ENCODE measurements at places on chromosomes 11 and 22. TPM values are rescaled to one million over a fixed set of nuclear protein-coding genes. Genes with fewer than 3 reads are reported as not detected.

The SIAE gene
- 11.5 TPM for total RNA-seq

The H19 gene
- 9.4 TPM for total RNA-seq

The SPON1 gene
- 0.72 TPM for total RNA-seq

The RANGAP1 gene
- total RNA-seq, result 29.8 TPM

The CAPN5 gene
- total RNA-seq, result 8.5 TPM

DNA sequence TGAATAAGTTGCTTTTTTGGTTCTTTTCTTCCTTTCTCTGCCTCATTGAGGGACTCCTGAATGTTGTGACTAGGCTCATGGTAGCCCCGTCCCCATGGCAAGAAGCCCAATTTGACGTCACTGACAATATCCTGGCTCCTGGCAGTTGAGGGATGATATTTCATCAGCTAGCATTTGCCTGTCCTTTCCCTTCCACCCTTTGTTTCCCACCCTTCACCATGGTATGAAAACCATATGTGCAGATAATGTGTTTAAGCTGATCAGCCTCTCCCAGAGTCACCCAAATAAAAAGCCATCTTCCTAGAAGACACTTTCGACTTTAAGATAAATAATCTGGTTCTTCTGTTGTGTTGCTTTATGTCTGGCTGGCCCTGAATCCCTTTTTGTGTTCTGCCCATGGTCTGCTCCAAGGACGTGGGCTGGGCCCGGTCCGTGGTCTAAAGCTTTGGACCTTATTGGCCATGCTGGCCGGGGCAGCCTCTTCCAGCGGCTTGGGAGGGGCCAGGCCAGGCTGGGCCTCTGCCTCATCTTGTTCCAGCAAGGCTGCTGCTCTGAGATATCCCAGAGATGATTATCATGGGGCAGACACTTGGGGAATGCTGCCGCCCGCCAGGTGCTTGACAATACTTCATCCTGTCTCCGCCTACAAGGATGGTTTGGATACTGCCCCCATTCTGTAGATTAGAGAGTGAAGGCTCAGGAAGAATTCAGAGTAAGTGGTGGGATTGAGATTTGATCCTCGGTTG lies 5.1 kb downstream of the TSPAN18 start:
- no peak for DNase-seq

DNA sequence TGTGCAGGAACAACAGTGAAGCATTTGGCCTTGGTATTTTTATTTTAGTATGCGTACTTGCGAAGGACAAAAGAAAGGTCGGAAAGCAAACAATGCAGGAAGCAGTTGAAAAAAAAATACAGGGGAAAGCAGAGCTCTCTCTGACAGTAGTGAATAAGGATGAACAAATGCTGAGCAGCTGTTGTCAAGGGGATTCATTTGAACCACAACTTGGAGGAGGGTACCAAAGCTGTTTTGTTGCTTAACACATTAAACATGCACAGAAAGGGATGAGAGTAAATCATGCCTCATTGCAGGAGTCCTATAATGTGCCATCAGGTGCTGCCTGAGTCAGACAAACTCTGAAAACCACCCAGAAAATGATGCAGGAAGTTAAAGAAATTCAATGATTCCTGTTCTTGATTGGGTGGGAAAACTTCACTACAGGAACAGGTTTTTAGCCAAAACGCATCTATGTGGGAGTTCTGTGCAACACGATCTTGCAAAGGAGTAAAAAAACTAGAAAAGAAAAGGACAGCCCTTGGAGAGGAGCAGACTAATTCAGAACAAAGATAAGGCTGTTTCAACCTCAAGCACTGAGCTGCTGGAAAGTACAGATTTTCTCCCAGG lies 2113.5 kb downstream of the LRRC4C start:
- DNase-seq, result no peak

- DNase-seq, result no peak
Observed at GRCh38 chr11:65578667-65579066, 2.8 kb downstream of the EHBP1L1 start.

DNA sequence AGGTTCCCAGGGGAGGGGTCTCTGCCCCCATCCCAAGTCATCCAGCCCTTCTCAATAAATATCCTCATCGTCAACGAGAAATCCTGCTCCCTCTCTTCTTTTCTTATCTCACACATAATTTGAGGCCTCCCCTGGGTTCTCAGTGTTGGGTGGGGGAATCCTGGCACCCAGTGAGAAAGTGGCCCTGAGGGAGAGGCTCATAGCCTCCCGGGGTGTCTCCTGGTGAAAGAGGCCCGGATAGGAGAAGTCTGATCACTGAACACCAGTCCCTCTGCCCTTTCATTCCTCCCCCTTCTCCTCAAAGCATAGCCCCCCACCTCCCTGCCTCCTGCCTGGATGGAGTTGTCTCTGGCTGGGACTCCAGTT lies 35.3 kb downstream of the IGLL5 start:
- DNase-seq, result no peak

DNA sequence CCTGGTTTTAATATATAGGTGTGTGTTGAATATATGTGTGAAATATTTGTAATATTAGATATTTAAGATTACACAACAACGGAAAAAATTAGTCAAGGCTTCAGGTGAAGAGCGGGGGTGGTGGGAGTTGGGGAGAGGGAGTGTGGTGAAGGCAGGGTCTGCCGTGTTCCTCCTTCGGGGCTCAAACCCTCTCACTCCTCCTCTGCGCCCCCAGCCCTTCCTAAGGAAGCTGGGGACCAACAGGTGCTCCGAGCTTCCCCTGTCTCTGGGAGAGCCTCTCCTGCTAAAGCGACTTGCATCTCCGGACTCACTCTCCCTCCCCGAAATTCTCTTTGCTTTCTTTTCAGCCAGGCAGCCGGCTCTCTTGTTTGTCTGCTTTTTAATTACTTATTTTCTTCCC lies 960 bp upstream of the CADM1 start:
- DNase-seq, result no peak

- no peak for DNase-seq
Observed at GRCh38 chr11:29023761-29024160, 915.6 kb downstream of the METTL15 start.

GRCh38 chr11:19829109-19829837 lies 116.6 kb downstream of the NAV2 start:
- DNase-seq, result no peak

DNA sequence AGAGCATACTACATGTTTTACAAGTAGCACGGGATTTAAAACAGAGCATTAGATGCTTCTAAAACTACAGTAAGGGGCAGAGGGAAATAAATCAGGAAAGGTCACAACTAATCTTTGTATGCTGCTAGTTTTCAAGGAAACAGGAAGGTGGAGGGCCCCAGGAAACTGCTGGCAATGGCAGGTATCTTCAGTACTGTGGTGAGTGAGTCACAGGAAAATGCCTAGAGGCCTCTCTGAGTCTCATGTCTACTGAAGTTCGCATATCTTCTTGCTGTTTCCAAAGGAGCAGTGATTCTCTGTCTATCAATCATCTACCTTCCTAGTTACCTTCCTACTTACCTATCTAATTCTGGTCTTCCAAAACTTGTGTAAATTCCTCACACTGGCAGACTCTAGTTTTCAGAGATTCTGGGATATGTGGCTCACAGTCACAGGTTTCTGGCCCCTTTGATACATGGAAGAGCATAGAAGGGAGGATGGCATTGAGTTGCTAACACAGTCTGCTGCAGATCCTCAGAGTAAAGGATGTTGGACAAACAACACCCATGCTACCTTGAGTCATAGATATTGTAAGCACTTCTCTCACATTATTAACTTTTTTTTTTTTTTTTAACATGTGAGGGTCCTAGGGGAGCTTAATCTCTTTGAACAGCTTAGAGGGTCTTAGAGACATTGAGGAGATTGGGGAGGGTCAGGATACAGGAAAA lies 58.8 kb upstream of the SYN3 start:
- DNase-seq, result no peak

DNA sequence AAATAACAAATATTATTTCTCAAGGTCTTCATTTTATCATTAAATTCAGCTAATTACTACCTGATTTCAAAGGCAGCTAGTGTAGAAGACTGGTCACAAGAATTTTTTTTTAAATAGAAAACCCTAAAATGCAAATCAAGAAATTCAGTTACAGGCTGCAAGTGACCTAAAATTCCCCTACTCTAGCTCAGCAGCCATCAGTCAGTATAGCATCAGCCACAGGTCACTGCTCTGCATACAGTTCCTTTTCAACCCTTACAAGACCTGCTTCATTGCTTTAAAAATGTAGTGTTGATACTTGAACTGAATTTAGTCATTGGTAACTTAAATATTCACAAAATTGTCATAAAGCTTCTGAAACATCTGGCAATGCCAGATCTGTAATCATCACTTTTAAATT lies 9.5 kb upstream of the B3GNT6 start:
- no peak for DNase-seq

DNA sequence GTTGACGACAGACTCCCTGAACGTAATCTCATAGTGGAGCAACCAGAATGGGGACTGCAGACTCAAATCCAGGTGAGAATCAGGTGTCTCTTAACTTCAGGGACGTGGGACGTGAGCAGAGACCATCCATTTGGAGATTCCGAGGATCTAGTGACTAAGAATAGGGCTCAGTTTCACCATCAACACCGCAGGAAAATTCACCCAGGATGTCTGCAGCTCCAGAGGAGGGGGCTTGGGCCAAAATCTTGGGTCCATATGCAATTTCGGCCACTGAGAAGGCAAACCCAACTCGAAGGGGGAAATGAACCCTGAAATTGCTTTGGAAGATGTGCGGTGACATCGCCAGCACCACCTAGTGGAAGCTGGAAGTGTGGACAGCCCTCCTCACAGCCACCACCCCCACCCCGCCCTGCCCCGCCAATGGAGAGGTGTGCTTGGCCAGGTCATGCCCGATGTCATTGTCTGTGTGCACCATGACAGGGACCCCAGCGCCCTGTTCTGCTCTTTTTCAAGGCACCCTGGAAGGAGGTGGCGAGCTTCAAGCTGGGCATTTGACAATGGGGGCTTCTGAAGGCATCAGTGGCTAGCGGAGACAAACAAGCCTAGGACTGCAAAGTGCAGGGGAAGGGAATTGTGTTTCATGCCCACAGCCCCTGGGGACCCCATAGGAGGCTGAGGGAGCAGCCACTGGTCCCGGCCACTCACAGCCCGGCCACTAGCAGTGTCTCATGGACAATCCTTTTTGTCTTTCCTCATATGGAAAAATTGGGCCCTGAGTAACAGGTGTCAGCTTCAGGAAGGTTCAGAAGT lies 24.8 kb downstream of the APOL1 start:
- DNase-seq, result peak; percentile 82

DNA sequence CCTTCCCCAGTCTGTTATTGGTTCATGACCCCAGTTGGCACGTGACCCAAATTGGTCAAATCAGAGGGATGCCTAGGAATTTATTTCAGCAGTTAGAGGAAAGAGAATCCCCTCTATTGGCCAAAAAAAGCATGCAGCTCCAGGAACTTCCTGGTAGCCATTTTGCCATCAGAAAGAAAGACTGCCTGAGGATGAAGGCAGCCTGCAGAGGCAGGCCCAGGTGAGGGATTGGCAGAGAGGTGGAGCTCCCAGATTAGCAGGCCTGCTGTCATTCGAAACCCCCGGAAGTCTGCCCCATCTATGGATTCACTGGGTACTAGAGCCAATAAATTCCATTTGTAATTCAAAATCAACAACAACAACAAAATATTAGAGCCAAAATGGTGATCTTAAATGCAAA lies 207.6 kb downstream of the CWF19L2 start:
- no peak for DNase-seq

DNA sequence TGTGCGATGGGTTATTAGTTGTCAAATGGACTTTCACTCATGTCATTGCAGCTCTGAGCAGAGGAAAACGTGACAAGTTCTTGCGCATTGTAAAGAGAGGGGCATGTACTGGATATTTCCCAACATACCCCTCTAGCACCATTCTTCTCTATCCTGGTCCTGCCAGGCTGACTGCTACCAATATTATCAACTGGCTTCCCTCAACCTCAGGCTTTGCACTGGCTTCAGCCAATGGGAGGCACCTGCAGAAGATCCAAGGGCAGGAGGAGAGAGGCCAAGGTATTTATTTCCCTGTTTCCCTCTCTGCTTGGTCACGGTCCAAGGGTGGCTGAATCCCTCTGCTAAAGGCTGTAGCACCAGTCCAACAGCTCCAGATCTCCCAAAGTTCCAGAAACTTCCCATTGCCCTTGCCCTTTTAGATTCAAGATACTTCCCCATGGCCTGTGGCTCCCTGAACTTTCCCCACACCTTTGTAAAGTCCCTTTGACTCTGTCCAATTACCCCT lies 175.6 kb upstream of the NECTIN1 start:
- no peak for DNase-seq

DNA sequence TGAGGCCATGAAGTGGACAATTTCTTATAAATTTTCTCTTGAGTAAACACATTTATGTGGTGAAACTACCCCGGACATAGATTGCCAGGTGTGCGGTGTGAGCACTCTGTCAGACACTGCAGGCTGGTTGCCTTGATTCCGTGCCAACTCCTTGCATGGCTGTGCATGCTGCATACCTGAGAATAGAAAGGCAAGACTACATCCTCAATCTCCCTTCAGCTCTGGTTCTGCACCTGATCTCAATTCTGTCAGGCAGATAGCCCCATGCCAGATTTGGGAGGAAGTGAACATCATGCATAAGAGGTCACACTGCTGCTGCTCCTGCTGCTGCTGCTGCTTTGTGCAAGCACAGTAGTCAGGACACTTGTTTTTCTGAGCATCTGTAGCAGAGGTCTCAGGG lies 42.5 kb upstream of the DEUP1 start:
- no peak for DNase-seq

DNA sequence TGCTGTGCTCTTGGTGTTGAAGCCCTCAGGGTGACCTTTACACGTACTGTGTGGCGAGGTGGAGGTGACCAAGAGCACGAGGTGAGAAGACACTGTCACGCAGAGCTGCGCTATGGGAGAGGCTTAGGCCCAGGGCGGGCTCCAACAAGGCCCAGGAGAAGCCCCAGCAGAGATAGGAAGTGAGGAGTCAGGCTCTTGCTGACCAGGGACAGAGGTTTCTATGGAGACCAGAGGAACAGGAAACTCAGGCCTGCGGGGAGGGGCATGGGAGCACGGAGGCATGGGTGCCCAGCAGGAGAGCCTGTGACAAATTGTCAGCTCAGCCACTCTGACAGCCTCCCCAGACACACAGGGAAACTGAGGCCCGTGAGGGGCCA lies 15.8 kb downstream of the DGKZ start:
- peak; percentile 98 for DNase-seq

Measured in osteoblast (primary cell).